Hematopoietic multipotent progenitor cell treated with erythropoietin and hydrocortisone succinate and interleukin-3 and kit ligand, for 8 days (in vitro differentiated cells): ENCODE measurements at places on chromosomes 5 and 9.
A peak's percentile ranks its signal among the peaks of the same experiment; 100 is the strongest.

DNA sequence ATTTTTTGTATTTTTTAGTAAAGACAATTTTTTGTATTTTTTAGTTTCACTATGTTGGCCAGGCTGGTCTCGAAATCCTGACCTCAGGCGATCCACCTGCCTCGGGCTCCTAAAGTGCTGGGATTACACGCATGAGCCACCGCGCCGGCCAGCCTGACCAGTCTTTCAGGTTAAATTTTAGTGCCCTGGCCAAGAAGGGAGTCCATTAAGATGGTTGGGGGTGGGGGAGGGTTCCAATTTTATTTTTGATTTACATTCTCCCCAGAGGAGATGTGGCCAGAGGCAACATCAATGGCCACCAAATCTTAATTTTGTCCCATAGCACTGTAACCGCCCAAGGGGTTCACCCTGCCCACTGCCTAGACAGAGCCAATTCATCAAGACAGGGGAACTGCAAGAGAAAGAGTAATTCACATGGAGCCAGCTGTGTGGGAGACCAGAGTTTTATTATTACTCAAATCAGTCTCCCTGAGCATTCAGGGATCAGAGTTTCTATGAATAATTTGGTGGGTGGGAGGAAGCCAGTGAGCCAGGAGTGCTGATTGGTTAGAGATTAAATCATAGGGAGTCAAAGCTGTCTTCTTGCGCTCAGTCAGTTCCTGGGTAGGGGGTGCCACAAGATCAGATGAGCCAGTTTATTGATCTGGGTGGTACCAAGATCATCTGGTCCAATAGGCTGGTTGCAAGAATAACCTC, 24.7 kb downstream of the TBCA start:
- DNase-seq: no peak

DNA sequence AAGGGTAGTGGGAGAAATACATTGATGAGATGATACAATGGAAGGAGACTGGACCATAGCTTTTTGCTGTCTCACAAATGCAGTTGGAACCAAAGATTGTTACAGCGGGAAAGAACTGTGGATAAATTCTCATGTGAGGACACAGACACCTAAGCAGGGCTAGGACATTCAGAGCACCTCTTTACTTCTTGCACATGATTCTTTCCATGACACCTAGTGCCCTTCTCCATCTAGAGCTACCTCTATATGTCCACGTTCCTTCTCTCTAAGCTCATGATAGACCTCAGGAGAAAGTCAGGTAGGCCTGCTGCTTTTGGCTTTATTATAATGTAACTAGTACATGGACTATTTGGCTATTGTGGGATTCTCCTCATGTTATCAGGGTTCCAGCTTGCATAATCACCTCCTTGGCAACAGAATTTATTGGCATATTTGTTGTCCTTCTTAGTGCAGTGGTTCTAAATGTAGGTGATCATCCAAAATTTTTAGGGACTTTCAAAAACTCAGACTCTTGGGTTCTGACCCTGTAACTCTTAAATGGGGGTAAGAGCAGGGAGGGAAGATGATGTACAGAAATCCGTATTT, 27.2 kb downstream of the NR3C1 start:
- DNase-seq: no peak

DNA sequence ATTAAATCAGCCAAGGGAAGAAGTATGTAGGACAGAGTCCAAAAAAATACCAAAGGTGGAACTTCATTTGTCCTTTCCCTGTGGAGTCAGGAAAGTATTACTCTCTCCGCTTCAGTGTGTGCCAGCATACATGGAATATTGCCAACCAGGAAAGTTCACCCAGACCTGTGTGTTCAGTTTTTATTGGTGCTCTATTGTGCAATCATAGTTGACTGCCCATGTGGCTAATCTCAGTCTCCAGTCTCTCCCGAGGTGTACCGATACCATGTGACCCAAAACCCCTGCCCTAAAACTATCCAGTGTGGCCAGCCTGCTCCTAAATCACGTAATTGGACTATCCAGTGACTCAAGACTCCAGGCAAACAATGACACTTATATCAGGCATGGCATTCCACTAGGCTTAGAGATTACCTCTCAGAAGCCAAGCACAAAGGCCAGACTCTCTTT, 38.8 kb downstream of the NFX1 start:
- no peak for DNase-seq

GRCh38 chr5:150623878-150624216, 16.6 kb upstream of the SYNPO start:
- DNase-seq: no peak

DNA sequence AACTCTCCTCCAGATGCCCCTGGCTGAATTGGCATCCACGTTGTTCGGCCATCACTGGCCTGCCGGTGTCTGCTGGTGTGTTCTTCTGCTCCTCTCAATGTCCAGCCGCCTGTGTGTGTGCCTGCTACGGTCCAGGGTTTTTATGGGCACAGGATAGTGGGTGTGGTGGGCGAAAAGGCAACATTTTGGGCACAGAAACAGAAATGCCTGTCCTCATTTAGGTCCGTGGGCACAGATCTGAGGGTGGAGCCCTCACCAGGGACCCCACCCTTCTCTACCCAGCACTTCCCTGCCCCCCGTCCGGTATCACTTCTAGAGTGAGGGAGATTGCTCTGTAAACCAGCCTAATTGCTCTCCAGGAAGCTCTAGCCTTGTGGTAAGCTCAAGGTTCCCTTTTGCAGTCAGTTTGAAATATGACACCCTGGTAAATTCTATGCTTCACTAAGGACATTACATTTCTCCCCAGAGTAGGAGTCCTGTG, 410.1 kb downstream of the MAT2B start:
- DNase-seq: peak; percentile 51

DNA sequence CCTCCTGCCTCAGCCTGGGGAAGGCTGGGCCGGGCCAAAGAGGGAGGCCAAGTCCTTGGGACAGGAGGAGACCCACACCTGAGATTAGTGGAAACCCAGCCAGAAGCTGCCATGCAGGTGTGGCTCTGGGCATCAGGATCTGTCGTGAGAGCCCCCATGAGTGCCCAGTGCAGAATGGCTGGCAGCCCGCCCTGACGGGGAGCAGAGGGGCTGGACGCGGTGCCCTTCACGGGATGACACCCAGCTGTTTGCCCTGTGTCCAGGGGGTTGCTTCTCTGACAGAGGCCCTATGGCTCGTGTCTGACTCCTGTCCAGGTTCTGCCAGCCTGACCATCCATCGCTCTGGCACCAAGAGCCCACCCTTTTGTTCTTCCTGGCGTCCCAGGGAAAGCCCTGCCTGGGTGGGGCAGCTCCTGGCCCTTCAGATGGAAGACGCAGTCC, 8.5 kb downstream of the DIPK1B start:
- no peak for DNase-seq

- DNase-seq: no peak
Observed at GRCh38 chr5:57749396-57749795, 266.8 kb upstream of the ACTBL2 start.

DNA sequence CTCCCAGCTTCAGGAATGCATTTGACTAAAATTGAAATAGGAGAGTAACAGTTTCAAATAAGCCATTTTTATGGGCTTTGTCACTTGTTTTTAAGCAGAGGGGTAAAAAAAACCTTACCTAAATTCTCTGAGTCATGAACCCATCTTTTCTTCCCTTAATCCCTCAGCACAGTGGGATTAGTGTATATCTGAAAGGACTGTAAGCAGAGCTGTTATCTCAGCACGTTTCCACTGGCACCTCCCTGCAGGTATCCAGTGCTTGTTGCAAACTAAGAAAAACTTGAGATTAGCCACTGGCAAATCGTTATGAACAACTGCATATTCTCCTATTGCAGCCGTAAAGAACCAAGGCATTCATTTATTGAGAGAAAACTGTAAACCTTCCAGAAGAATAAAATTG, 872.7 kb downstream of the EFNA5 start:
- DNase-seq: no peak

DNA sequence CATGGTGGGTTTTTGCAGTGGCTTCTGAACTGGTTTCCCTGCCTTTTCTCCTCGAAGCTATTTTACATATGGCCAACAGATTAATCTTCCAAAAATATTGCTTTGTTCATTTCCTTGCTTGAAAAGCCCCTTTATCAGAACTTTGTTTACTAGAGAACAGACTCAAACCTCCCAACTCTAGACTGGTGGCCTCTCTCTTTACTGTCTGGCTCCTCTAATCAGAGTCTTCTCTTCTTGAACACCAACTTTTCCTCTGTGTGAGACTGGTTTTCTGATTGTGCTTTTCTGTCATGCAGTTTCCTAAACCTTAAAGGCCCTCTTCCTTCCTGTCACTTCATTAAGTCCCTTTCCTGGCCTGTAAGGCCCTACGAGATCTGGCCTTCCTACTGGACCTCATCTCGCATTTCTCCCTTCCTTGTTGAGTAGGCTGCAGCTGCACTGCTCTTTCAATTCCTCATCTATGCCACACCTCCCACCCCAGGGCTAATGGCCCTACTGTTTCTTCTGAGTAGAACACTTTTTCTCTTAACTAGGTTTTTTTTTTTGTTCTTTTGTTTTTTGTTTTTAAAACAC, 5.7 kb downstream of the C9orf43 start:
- no peak for DNase-seq

GRCh38 chr5:2212481-2212880, 329.8 kb upstream of the IRX4 start:
- no peak for DNase-seq

DNA sequence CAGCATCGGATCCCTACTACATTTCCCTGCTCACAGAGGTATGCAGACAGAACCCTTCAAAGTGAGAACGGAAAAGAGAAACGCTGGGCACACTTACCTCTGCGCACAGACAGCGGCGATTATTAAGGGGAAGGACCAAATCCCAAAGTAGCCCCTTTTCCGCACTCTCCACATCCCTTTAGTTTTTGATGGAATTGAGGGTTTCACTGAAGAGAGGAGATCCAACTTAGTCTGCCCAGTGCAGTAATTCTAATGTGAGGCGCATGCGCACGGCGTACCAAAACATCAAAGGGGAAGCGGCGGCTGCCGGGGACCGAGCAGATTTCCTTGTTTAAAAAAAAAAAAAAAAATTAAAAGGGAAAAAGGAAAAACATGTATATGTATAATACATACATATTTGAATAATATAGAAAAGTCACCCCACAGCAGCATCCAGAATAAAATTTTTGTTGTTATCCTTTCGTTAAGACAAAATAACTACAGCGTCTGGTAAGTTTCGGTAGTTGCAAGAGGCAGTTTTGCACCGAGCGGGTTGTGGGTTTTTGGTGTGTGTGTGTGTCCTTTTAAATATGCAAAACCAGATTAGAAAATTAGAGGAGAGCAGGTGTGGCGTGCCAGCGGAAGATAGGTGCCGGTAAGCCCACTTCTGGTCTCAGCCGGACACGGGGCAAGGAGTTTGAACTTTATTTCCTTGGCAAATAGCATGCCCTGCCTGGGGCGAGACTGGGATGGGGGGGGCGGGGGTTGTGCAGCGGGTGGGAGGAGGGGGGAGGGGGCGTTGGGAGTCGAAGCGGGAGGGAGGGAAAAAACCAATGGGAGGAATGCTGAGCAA, at the start of gene GABRB2:
Gene GABRB2, minus strand, starts transcription at position 256 of the 832 bp plus-strand sequence. Its CDS starts 82 bp downstream, at position 174.
- peak; percentile 10 for DNase-seq

- peak; percentile 82 for DNase-seq
Observed at GRCh38 chr9:68780380-68780712, 75.3 kb downstream of the PIP5K1B start.

- DNase-seq: no peak
Observed at GRCh38 chr9:136990242-136990911, 1.8 kb upstream of the PAXX start.
